Testis (tissue), 5 donors: ENCODE measurements at places on chromosomes 7 and 10. TPM values are rescaled to one million over a fixed set of nuclear protein-coding genes. Genes with fewer than 3 reads are reported as not detected.
A peak's percentile ranks its signal among the peaks of the same experiment; 100 is the strongest.

CDHR3 gene
- 3.8 TPM for total RNA-seq

DNA sequence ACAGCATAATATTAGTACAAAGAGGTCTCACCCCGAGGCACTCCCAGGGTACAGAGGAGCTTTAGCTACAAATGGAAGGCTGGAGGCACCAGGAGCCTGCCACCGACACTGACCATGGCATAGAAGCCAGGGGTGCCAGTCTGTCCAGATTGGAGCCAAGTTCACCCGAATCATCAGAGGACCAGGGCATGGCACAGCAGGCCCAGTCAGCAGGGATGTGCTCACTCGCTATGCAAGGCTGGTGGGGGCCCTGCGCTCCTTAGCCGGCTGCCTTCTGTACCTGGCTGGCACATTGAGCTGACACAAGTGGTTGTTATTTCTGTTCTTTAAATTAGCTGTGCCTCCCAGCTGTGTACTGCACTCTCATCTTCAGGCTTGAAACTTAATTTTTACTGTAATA, 149.3 kb downstream of the TCERG1L start:
- no peak overlapping the region for H3K27ac ChIP-seq
- no peak for DNase-seq
- no peaks in the 10 kb centered on the region for H3K4me1 ChIP-seq
- H3K27me3 ChIP-seq, result no peaks in the 10 kb centered on the region
- no peaks in the 10 kb centered on the region for H3K36me3 ChIP-seq

DNA sequence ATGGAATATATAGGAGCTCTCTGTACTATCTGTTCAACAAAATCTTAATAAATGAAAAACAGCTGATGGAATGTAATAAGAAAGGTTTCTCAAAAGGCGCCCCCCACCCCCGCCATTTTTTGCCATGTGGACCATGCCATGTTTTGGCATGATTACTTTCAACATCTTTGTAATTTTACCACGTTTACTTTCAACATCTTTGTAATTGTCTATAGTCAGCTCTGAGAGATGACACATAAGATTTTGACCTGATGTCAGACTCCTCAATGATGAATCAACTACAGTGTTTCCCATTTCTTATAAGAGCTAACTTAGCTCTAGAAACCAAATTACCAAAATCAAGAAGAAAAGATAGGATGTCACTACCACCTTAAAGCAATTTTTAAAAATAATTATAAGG, 144.9 kb upstream of the AHR start:
- no peaks in the 10 kb centered on the region for H3K36me3 ChIP-seq
- no peak for DNase-seq
- H3K4me1 ChIP-seq, result no peaks in the 10 kb centered on the region
- no peaks in the 10 kb centered on the region for H3K27me3 ChIP-seq
- H3K27ac ChIP-seq, result no peak overlapping the region
- no peak overlapping the region for H3K4me3 ChIP-seq

DNA sequence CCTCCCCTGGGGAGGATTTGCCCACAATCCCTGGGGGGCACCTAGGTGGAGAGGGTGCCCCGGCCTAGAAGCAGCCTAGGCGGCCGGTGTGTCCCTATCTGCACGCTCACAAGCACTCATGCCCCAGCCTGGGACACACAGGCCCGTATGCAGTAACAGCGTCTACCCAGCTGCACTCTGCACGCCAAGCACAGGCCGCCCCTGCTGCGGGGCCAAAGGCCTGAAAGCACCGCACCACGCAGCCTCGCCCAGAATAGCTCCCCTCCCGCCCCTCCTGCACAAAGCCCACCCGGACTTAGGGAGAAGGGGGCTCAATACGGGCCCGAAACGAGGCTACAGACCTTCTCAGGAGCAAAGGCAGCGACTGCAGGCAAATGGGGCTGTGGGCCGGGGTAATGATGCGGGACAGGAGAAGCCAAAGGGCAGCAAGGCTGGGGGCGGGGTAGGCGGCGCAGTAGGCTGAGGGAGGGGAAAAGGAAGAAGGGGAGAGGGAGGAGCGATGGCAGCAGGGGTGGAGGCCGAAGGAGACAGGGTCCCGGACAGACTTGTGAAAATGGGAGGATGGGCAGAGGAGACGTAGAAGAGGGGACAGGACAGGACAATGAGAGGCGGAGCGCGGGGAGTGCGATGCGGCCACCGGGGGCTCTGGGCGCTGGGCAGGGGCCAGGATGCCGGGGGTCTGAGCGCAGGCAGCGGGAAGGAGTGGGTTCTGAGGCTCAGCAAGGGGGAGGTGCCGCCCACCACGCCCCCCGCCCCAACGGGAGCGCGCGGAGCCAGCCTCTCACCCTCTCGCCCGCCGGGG, 544 bp downstream of the GPRIN2 start:
- peak; percentile 33 for DNase-seq
- H3K27ac ChIP-seq, result no peak overlapping the region
- H3K27me3 ChIP-seq, result no peaks in the 10 kb centered on the region
- H3K4me3 ChIP-seq, result peak overlapping the region; percentile 43
- peaks cover 6% of the 10 kb centered on the region for H3K4me1 ChIP-seq

- H3K36me3 ChIP-seq, result no peaks in the 10 kb centered on the region
- no peak for DNase-seq
- no peaks in the 10 kb centered on the region for H3K4me1 ChIP-seq
Observed at GRCh38 chr10:113362645-113363091, 190.2 kb upstream of the HABP2 start.

GRCh38 chr7:102077081-102077480, 209.6 kb upstream of the SH2B2 start:
- H3K4me3 ChIP-seq, result no peak overlapping the region
- no peaks in the 10 kb centered on the region for H3K4me1 ChIP-seq
- H3K27ac ChIP-seq, result no peak overlapping the region
- no peak for DNase-seq

LGI1 gene
- 1.0 TPM for total RNA-seq

- H3K4me1 ChIP-seq, result peaks cover 25% of the 10 kb centered on the region
- no peak overlapping the region for H3K4me3 ChIP-seq
- no peak overlapping the region for H3K27ac ChIP-seq
Observed at GRCh38 chr7:105982388-105982787, 19.3 kb downstream of the CDHR3 start.

DNA sequence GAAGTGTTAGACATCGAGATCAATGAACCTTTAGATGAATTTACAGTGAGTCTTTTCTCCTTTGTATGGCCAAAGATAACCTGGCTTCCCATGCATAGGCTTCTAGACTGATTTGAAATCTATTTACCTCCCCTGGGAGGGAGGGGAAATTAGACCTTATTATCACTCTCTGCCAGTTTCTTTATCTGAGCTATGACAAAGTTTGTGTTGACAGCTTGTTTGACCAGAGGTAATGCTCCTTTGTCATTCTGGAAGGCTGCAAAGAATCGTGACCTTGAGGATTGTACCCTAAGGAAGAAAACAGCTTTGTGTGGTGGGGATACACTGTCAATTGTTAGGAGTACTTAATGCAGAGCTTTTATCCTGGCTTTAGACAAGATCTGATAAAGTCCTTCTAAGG, 36.4 kb downstream of the RBM33 start:
- no peaks in the 10 kb centered on the region for H3K4me1 ChIP-seq
- H3K27ac ChIP-seq, result no peak overlapping the region
- DNase-seq, result no peak
- H3K4me3 ChIP-seq, result no peak overlapping the region
- no peaks in the 10 kb centered on the region for H3K36me3 ChIP-seq

- no peak for DNase-seq
- no peak overlapping the region for H3K4me3 ChIP-seq
- H3K27ac ChIP-seq, result peak overlapping the region; percentile 79
- H3K36me3 ChIP-seq, result no peaks in the 10 kb centered on the region
- peaks cover 9% of the 10 kb centered on the region for H3K4me1 ChIP-seq
- H3K27me3 ChIP-seq, result no peaks in the 10 kb centered on the region
Observed at GRCh38 chr7:107291434-107291833, 122.6 kb downstream of the HBP1 start.

DNA sequence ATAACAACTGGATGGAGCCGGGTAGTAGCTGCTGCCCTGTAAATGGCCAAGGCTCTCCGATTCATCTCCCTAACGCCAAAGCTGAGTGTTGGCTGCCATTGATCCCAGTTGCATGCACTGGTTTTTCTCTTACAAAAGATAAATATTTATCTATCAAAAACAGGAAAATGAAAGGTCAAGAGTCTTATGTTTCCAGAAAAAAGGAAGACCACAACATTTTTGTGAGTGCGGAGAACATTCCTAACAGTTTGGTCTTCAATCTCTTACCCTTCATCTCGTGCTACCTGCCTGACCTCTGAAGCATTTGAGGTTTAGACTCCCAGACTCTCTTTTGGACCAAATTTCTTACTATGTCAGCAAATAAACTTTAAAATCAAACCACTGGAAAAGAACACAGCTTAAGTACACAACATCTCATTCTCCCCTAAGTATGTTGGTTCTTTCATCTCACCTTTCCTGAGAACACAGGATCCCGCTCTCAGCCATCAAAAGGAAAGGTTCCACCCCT, 61.6 kb downstream of the SORBS1 start:
- H3K27me3 ChIP-seq, result no peaks in the 10 kb centered on the region
- H3K4me3 ChIP-seq, result no peak overlapping the region
- DNase-seq, result no peak
- no peaks in the 10 kb centered on the region for H3K36me3 ChIP-seq

PTTG1IP2 gene
- 8.0 TPM for total RNA-seq

SH3PXD2A gene
- total RNA-seq, result 12.0 TPM

DNA sequence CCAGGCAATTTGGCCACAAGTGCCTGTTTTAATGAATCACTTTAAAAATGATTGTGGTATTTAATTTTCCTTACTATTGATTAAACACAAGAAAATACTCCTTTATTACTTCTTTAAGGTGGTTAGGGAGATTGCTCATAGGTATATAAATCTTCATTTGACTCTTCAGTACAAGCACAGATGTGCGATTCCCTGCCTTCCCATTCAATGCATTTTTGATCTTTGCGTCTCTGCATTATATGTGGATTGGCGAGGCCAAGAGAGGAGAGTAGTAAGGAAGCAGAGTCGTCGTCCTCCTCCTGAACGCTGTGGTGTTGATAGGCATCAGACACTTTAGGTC, 683.7 kb downstream of the LRMDA start:
- H3K36me3 ChIP-seq, result no peaks in the 10 kb centered on the region
- no peak overlapping the region for H3K27ac ChIP-seq
- no peak for DNase-seq
- no peaks in the 10 kb centered on the region for H3K27me3 ChIP-seq

SPDYE1 gene
- 2.7 TPM for total RNA-seq

ARHGAP22 gene
- total RNA-seq, result 6.2 TPM
